Stimulated activated CD4-positive, alpha-beta T cell treated with anti-CD3 and anti-CD28 coated beads, Interleukin-2, amount 100 ng/mL, for 24 hours (primary cell): ENCODE measurements at places on chromosomes 3 and 15.

- DNase-seq: no peak
Measured at GRCh38 chr3:146134348-146135117, 26.5 kb downstream of the PLOD2 start.

- DNase-seq: no peak
Measured at GRCh38 chr15:67054676-67055075, 10.7 kb upstream of the SMAD3 start.

DNA sequence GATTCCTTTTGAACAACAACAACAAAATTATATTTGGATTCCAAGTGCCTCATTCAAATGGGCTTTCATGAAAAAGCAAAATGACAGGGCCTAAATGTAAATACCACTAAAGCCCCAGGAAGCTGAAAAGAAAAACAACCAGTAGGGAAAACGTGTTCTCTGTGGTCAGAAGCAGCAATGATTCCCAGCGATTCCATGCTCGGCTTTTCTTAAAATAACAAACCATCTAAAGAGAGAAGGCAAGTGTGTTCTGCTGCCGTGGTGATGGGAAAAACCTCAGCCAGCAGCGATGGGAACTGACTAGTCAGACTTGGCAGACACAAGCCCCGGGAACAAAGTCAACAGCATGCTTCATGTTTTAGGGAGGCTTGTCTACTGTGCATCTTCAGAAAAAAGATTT is 153.6 kb downstream of the TNIK start:
- DNase-seq: no peak

- peak; percentile 54 for DNase-seq
Measured at GRCh38 chr3:5205165-5205941, 17.8 kb downstream of the EDEM1 start.

DNA sequence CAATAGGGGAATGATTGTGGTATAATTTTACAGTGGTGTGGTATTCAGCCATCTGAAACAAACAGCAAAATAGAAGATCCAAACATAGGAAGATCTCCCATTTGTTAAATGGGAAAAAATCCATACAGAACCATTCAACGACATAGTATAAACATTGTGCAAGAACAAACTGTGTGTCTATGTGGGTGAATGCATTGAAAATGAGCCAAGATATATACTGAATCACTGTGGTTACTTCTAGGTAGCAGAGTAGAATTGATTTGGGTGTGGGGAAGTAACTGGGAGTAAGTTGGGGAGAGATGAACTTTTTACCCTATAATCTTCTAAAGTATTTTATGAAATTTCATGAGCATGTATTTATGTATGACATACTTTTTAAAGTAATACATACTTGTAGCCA is 123.1 kb upstream of the UMPS start:
- DNase-seq: no peak

DNA sequence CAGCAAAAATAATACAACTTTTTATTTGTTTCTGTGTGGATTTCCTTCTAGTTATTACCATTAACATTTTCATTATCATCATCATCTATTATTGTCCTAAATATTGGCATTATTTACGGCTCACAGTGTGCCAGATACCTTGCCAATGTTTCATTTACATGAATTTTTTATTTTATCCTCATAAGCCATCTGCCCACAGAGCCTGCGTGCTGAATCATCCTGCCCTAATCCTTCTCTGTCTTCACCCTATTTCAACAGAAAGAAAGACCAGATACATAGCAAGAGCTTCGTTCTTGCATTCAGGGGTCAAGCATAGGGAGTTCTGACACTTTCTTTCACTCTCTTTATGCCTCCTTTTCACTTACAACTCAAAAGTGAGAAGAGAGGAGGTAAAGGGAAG is 82.0 kb downstream of the KCNMB2 start:
- no peak for DNase-seq
